Activated T-cell treated with anti-CD3 and anti-CD28 coated beads for 24 hours (primary cell): ENCODE measurements at places on chromosomes 13 and 19.

GRCh38 chr13:92488249-92488852 lies 738.3 kb upstream of the GPC6 start:
- DNase-seq: no peak

DNA sequence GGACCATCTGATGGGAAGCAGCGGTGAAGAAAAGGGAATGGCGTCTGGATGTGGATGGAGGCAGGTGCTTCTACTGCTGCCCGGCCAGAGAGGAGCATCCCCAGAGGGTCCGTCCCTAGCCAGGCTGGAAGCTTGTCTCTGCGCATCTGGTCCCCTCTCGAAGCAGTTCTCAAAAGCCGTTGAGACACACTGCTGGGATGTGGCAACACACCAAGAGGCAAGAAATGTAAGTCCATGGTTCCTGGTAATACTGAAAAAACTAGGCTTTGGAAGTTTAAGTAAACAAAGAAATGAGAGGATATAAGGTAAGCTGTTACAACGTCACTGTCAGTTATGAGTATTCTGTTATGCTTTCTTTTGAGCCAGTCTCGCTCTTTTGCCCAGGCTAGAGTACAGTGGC lies 15.1 kb upstream of the FFAR2 start:
- DNase-seq: no peak

- no peak for DNase-seq
Observed at GRCh38 chr13:112928020-112928971, 40.7 kb upstream of the MCF2L start.

DNA sequence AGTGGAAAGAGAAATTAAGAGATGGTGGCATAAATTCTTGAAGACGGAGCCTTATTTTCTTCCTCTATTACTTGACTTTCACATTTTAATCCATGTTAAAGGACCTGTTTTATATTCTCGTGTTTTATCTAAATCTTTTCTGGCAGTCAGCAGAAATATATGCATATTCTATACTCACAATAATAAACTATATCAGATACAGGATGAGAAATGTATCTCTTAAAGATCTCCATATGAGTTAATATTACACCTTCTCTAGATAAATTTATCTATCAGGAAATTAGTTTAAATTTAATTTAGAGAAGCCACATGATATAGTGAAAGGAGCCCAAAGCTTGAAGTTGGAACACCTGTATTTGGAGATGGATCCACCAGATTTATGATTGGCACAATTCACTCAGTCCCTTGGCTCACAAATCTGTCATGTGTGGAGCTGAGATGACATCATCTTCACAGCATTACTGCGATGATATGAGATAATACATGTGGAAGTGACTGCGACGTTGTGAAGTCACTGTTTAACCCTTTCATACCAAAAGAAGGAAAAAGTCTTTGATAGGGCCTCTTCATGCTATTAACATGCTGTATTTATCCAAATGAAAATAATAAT lies 216.4 kb downstream of the FGF14 start:
- DNase-seq: no peak

DNA sequence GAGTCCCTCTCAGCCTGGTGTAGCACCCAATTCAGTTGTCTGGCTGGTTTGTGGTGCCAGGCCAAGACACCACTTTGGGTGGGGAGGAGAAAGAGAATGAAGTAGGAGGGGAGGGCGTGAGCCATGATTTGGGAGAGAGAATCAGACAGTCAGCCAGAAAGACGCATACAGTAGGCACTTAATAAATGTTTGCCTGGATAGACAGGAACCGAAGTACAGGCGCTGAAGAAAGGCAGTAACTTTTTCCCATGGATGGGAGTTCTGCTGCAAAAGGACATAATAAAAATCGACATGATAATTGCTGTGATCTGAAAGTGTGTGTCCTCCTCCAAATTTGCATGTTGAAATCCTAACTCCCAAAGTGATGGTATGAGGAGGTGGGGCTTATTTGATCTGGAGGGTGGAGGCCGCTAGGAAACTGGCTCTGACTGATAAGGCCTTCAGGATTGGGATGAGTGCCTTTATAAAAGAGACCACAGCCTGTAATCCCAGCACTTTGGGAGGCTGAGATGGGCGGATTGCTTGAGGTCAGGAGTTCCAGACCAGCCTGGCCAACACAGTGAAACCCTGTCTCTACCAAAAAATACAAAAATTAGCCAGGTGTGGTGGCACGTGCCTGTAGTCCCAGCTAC lies 38.4 kb upstream of the PDCD5 start:
- no peak for DNase-seq

DNA sequence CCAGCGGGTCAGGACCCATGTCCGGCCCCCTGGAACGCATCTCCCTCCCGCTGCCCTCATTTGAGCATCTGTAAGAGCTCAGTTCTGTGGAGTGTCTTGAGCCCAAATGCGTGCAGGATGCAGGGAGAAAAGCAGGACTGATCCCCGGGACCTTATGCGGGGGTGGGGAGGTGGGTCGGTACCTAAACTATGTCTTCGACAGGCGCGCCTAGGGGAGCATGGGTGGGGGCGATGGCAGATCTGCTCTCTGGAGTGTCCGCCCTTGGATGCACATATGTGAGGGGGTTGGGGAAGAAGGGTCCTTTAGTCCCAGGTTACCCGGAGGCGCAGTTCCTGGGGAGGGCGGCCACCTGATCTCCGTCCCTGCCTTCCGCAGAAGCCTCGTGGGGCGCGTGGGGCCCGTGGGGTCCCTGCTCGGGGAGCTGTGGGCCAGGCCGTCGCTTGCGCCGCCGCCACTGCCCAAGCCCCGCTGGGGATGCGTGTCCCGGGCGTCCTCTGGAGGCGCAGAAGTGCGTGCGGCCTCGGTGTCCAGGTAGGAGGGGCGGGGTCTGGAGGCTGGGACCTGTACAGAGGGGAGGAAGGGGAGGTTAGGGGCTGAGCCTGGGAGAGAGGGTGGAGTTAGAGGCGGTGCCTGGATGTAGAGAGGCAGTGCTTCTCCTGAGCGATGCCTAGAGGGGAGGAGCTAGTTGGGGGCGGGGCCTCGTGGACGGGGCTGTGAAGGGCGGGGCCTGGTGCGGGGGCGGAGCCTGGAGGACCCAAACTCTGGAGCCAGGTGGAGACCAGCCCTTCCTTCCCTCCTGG lies 2.9 kb downstream of the CILP2 start:
- peak; percentile 67 for DNase-seq

DNA sequence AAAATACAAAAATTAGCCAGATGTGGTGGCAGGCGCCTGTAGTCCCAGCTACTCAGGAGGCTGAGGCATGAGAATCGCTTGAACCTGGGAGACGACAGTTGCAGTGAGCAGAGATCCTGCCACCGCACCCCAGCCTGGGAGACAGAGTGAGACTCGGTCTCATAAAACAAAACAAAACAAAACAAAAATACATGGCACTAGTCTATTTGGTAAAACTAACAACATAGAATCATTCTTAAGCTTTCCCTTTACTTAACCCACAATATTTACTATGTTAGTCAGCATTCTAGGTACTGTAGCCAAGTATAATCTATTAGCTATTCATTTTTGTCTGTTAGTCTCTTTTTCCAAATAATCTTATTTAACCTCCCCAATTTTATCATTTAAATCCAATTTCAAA lies 1482.8 kb downstream of the SLITRK5 start:
- no peak for DNase-seq

DNA sequence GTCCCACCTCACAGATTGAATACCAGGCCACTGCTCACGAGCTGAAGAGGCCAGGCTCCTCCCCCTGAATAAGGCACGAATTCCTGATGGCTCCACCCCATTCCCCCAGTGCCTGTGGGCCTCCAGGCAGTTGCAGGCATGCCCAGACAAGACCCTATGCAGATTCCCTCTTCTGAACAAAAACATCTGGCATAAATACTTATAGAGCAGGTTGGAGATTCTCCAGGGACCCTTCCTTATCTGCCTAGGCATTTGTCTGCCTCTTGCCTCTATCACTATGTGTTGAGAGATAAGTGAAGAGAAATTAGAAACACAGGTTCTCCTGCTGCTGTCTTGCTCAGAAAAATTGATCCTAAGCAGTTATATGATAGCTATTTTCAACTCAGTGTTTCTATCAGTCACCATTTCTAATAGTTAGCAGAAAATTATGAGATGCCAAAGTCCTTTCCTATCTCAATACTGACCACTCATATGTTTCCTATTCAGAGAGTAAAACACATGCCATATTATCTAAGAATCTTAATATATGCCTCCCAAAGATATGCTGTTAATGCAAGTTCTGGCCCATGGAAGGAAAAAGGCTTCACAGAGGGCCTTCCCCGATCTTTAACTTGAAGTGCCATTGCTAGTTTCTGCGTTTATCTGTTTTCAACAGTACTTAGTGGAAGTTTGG lies 364.0 kb downstream of the KCTD12 start:
- no peak for DNase-seq

GRCh38 chr13:111920306-111920931 lies 146.5 kb upstream of the SOX1 start:
- no peak for DNase-seq

- DNase-seq: no peak
Observed at GRCh38 chr13:36882829-36883390, 37.1 kb downstream of the SMAD9 start.

- no peak for DNase-seq
Observed at GRCh38 chr13:69912630-69913029, 195.0 kb upstream of the ATXN8OS start.

DNA sequence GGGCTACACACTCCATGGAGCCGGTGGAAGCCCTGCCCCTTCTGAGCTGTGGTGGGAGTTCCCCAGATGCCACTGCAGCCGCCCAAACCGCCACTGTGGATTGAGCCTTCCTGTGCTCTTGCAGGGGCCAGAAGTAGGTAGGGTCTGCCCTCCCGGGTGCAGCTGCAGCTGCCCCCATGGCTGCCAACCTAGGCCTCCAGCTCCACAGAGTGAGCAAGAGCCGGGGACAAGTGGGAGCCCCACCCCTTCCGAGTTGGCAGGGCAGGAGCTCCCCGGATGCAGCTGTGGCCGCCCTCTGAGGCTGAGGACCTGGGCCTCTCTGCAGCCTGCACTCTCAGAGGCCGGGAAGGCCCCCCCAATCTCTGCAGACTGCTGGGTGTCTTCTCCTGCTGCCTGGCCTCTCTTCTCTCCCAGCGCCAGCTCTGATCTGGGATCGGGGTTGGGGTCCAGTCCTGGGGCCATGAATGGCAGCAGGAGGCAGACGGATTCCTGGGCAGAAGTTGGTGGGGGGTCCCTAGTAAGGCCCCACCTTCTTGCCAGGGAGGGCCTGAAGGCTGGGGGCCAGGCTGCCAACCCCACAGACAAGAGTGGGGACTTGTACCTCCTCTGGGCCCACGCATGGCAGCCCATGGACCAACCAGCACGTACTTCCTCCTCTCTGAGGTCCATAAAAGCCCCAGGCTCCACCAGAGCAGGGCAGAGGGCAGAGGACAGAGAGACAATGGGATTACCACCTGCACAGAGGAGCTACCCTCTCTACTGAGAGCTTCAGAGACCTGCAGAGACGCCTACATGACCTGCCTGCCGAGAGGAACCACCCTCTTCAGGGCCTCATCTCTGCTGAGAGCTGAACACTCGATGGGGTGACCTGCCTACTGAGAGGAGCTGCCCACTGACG lies 28.9 kb downstream of the AP2S1 start:
- peak; percentile 40 for DNase-seq

GRCh38 chr19:58325311-58326022 lies 1.3 kb upstream of the ZSCAN22 start:
- no peak for DNase-seq

- no peak for DNase-seq
Observed at GRCh38 chr19:9461938-9462337, 26.6 kb upstream of the ZNF266 start.

DNA sequence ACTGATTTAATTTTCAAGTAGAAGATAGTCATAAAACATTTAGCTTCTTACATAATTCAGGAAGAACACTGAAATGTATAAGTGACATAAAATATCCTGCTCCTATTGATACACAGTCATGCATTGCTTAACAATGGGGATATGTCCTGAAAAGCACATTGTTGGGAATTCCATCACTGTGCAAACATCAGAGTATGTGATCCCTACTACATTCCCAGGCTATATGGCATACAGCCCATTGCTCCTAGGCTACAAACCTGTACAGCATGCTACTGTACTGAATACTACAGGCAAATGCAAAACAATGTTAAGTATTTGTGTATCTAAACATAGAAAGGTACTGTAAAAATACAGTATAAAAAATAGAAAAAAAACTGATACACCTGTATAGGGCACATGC lies 723.9 kb upstream of the ARGLU1 start:
- no peak for DNase-seq

GRCh38 chr19:41892173-41892902 lies 9.4 kb downstream of the ARHGEF1 start:
- DNase-seq: no peak

- no peak for DNase-seq
Observed at GRCh38 chr19:33100894-33101644, 20.1 kb downstream of the GPATCH1 start.

DNA sequence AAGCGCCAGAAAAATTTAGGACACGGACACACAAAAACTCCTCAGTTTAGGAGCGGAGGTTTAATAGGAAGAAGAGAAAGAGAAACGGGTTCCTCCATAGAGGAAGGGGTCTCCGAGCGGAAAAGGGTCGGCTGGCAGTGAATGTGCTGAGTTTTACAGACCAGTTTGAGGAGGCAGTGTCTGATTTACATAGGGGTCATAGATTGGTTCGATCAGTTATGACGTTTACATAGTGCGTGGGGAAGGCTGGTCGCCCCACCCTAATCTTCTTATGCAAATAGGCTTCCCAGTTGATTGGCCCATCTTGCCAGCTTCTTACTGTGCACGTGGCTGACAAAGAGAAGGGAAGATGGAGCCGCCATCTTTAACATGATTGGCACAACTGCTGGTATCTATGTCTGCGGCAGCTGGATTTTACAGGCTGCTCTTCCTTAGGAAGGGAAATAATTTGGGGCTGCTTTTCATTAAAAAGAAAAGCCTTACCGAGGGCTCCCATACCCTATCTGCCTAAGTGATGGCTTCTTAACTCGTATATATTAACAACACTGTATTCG lies 1.2 kb upstream of the ZNF225 start:
- DNase-seq: no peak

- no peak for DNase-seq
Observed at GRCh38 chr19:53519446-53519845, 18.5 kb upstream of the ZNF331 start.

DNA sequence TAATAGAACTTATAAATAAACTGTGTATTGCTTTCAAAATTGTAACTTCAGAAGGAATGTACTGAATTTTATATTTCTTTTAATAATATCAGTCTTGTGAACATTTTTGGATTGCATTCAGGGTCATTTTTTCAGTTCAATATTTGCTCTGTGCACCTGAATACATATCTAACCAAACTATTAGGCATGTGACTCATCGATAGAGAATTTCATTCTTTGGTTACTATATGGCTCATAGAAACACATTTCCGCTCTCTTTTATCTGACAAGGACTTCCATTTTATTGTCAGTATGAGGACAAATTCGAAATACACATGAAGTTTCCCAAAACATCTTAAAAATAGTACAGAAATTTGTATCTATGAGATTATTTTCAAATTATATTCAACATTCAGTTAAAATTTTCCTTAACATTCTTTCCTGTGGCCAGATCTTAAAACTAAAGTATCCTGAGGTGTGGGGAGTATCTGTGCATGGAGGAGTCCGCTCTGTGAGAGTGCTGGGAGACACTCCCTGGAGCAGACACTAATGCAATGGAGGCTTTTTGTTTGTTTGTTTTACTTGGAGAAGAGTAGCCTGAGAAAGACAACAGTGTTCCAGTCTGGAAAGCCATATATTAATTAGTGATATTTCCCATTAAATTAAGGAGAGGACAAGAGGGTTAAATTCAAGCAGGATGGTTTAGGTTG lies 483.6 kb downstream of the PCDH20 start:
- DNase-seq: no peak
